ENCODE measurements at places on chromosomes 2 and 18. TPM values are rescaled to one million over a fixed set of nuclear protein-coding genes. Genes with fewer than 3 reads are reported as not detected.

The ZAP70 gene
- total RNA-seq: 0.47 TPM

DNA sequence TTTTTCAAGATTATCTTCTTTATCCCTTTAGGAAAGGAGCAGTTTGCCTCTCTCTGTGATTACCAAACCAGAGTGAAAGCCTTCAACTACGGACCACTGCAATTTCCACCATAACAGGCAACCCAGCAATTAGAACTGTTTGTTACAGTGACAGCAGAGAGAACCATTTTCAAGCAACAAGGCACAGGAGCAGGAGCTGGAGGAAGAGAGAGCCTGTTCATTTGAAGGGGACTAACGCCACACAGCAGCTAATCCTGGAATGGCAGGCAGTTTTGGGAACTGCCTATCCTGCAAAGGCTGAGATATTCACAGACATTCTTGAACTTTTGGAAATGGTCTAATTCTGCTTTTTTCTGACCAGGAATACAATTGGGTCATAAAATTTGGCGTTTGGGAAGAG, 1541.9 kb upstream of the PIK3C3 start:
- peak; percentile 56 for DNase-seq

The TEKT4 gene
- not detected for total RNA-seq

GRCh38 chr2:50546790-50547189, 485.1 kb downstream of the NRXN1 start:
- peak; percentile 2 for DNase-seq
